ENCODE measurements at places on chromosomes 5 and 9.

- peak; percentile 42 for DNase-seq
These were observed 101.6 kb upstream of the SPRY4 start for GRCh38 chr5:142426129-142427014.

DNA sequence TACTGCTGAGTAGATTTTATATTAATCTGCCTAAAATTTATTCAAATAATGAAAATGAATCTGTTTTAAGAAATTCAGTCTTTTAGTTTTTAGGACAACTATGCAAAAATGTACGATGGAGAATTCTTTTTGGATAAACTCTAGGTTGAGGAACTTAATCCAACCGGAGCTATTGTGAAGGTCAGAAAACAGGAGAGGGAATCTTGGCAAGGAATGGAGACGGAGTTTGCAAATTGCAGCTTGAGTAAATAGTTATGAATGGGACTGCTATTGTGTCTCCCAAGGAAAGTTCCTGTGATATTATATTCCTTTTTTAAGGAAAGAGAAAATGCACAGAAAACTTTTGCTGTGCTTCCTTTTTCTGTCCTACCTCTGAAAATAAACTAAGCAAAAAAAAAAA, 67.9 kb downstream of the IQGAP2 start:
- no peak for DNase-seq

DNA sequence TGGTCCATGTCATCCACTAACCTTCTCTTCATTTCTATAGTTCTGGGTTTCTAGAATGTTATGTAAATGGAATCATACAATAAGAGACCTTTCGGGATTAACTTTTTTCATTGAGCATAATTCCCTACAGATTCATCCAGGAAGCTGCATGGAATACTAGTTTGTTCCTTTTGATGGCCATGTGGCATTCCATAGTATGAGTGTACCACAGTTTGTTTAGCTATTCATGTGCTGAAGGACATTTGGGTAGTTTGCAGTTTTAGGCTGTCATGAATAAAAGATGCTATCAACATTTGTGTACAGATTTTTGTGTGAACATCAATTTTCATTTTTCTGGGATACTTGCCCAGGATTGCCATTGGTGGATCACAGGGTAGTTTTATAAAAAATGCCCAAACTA, 6.8 kb upstream of the SPTLC1 start:
- DNase-seq = no peak

GRCh38 chr5:52661903-52662595, 125.7 kb upstream of the ITGA1 start:
- no peak for DNase-seq

GRCh38 chr5:168481330-168481788, 4.9 kb upstream of the RARS1 start:
- no peak for DNase-seq

DNA sequence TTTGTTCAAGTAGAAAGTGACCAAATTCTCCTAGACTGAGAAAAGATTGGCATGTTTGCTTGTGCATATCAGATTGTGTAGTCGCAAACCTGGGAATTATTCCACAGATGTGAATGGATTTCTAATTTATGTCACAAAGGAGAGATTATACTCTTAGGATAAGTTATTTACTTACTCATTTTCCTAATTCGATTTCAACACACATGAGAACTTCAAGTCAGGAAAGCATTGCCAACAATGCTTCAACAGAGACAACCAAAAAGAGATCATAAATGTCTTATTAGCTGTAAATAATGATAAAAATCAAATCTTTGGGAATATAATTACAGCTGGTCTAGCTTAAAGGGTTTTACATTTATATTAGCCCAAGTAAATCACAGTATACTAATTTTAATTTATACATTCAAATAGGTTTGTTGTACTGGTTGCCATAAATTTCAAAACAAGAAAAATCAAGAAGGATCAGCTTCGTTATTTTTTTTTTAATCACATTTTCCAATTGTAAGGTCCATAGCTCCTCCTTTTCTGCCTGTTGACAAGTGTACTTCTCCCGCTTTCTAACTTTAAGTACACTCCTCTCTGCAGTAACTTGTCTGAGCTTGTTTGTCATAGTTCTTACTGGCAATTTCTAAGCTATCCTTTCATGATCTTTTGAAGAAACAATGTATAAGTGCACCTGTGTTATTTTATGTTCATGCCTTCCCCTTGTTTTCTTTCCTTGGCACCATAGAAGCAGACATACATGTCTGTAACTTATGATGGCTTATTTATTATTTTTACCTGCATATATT, 246.6 kb downstream of the DEPDC1B start:
- DNase-seq = no peak

DNA sequence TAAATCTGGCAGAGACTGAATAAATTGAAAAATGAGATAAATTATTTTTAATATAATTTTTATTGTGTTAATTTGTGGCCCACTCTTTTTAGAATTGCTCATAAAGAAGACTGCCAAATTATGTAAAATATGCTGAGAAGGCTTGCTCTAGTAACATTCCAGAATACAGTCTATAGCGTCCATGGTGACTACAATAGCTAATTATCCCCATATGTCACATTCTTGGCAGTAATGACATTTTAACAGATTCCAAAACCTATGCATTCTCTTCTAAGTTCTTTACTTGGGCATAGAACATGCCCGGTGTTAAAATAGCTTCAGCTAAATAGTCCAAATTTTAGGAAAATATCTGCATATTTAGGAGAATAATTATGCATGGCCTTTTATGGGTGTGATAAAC, 697.0 kb upstream of the SEMA6A start:
- no peak for DNase-seq

- no peak for DNase-seq
These were observed 23.7 kb downstream of the ACTL7A start for GRCh38 chr9:108885643-108886348.

Measured in activated T-helper 9 cell treated with anti-CD3 and anti-CD28 coated beads, Interleukin-2, amount 50 U/mL, for 16 hours (primary cell).